ENCODE measurements at places on chromosomes 1 and 21. TPM values are rescaled to one million over a fixed set of nuclear protein-coding genes. Genes with fewer than 3 reads are reported as not detected.

MIXL1 gene
- not detected for total RNA-seq

IL12RB2 gene
- not detected for total RNA-seq

SLC16A4 gene
- 8.0 TPM for total RNA-seq

NPR1 gene
- not detected for total RNA-seq

ELAPOR1 gene
- total RNA-seq, result 0.38 TPM

GRCh38 chr1:110130113-110130591, 17.9 kb downstream of the UBL4B start:
- no peak for DNase-seq

- DNase-seq, result no peak
Observed at GRCh38 chr1:89594096-89594740, 38.7 kb upstream of the LRRC8C start.

GRCh38 chr1:207872621-207873020, 38.3 kb downstream of the CD34 start:
- DNase-seq, result no peak
